ENCODE measurements at places on chromosomes 2 and 18.

- no peak for DNase-seq
Observed at GRCh38 chr18:27985832-27986231, 191.1 kb downstream of the CDH2 start.

DNA sequence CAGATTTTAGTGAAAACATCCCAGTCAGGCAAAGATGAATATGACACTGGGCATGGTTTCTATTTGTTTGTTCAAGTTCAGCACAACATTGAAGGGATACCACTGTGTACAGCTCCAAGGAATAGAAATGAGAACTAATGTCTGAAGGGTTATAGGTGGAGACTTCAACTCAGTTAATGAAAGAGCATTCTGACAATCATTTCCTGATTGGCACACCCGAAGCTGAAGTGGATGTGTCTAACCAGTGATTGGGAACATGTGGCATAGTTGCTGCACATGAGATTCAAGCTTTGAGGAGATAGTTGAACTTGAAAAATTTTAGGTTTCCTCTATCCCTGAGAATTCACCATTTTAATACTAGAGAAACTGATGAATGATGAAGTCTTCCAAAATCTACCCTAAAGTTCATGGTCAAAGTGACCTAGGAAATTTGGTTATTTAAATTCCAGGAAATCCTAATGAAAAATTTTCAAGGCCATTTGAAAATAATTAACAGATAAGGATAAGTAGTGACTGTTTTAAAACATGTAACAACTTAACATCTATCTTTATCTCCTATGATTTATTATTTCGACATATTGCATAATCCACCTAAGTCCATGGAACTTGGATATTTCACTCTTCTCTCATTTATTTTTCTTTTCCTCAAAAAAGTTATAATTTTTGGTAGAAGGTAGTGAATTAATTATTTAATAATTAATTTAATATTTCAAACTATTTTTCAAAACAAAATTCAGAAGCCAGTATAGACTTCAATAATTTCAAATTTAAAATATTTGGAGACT, 38.0 kb downstream of the SLC9A4 start:
- DNase-seq: no peak

DNA sequence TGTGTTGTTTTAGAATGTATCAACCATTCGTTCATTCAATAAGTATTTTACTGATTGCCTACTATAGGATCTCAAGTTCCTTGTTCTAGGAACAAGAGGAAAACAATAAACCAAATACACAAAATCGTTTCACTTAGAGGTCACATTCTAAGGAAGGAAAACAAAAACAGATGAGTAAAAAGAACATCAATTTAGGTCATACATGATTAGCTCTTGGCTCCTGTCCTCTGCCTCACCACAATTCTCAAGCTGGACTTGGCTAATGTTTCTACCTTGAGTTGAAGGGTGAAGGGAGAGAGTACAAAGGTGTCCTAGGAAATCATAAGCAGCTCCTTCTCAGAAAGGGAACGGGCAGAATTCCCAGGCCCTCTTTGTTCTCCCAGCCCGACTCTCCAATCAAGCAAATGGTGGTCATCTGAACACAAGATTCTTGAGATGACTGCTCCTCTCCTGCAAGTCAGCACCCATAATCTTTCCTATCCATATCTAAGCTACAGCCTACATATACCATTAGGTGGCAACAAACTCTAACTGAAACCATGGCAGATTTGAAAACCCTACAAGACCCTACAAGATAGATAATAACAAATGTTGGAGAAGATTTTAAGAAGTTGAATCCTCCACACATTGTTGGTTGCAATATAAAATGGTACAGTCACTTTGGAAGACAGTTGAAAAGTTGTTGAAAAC, 76.0 kb downstream of the CBLN2 start:
- no peak for DNase-seq

GRCh38 chr2:236959876-236960275, 125.8 kb upstream of the COPS8 start:
- DNase-seq: no peak

GRCh38 chr2:137964066-137964858, at the start of gene HNMT:
HNMT (plus strand) TSS chr2:137964473; CDS start chr2:137964492, 19 bp downstream.
- DNase-seq: no peak

DNA sequence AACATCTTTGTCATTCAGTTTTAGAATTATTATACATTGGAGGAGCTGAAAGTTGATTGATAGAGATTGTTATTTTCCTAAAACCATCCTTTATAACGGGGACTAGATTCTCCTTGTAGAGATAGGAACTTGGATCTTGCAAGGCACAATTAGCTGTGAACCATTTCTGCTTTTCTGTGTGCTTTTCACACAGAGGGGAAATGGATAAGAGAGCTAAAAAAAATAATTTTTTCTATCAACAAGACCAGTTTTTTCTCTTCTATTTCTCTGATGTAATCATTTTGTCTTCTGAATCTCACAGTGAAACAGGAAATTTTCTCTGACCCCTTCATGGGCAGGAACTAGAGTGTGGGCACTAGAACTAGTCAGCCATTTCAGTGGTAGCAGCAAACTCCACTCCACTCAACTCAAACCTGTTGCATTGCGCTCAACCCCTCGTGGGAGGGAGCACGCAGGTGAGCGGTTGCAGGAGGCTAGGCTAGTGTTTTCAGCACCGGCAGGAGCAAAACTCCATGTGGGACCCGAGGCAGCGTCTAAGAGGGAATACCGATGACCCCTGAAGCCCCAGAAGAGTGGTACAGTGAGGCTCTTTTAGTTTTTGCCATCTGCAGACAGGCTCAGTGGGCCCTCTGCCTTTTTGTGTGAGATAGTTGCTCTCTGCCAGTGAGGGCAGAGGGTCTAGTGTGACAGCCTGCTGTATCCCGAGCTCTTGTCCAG, 24.0 kb upstream of the SLC39A10 start:
- no peak for DNase-seq

GRCh38 chr2:157790780-157791179, 85.3 kb downstream of the ACVR1 start:
- no peak for DNase-seq

GRCh38 chr2:241550616-241551580, 7.6 kb upstream of the BOK start:
- DNase-seq: no peak

DNA sequence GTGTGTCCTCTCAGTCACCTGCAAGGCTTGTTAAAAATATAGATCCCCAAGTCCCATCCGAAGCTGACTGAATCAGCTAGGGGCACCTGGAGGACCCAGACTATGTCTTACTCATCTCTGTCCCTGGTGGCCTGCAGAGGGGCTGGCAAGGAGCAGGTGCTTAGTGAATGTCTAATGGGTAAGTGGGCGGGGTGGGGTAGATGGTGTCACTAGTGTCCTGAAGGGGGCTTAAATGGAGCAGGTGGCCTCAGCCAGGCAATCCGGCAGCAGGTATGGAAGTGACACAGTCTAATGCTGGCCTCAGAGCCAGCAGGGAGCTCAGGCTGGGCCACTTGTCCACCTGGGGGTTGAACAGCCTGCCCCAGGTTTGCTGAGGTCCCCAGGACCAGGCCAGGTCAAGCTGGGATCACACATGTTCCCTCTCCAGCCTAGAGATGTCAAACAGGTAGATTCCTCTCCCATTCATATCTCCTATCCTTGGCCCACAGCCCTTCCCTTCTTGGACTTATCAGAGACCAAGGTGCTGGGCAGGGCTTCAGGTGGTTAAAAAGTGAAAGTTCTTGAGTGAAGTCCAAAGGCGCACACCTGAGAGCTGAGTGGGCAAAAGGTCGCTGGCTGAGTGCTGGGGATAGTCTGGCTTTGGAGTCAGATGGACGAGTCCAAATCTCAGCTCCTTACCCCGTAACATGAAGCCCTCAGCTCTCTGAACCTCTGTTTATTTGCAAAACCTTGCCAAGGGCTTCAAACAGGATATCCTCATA, 1.7 kb downstream of the STEAP3 start:
- DNase-seq: no peak

Measured in stimulated activated CD4-positive, alpha-beta T cell treated with anti-CD3 and anti-CD28 coated beads, Interleukin-1b, Interleukin-23, amount 100 ng/mL, for 4 hours (primary cell).